ENCODE measurements at places on chromosomes 16 and 17.

DNA sequence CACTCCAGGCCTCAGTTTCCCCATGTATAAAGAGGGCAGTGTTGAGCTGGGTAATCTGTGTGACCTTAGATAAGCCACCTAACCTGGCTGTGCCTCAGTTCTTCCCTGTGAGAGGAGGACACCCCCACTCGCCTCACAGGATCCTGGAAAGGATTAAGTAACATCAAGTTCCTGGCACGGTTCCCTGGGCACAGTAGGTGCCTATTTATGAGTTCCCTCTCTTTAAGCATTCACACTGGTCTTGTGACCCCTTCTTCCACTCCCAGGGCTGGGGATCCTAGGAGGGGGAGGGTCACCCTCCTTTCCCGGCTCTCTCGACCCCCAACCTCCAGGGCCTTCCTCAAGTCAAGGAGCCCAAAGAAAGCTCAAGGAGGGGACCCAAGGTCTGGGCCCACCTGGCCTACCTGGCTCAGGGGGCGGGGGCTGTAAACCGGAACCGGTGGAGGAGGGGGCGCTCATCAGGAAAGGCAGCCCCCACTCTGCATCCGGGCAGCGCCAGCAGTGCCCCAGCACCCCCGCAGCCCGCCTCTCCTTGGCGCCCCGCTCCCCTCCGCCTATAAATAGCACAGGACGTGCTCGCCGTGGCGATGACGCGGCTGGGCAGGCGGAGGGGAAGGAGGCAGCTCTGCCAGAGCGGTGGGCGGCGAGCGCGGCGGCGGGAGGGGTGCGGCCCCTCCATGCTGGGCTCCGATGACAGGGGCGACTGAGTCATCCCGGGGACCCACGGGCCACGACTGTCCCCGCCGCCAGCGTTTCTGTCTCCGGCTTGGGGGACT lies 9.4 kb downstream of the RPL19 start:
- DNase-seq: peak; percentile 35

- DNase-seq: no peak
These were observed 25.7 kb upstream of the TOX3 start for GRCh38 chr16:52572656-52573055.

DNA sequence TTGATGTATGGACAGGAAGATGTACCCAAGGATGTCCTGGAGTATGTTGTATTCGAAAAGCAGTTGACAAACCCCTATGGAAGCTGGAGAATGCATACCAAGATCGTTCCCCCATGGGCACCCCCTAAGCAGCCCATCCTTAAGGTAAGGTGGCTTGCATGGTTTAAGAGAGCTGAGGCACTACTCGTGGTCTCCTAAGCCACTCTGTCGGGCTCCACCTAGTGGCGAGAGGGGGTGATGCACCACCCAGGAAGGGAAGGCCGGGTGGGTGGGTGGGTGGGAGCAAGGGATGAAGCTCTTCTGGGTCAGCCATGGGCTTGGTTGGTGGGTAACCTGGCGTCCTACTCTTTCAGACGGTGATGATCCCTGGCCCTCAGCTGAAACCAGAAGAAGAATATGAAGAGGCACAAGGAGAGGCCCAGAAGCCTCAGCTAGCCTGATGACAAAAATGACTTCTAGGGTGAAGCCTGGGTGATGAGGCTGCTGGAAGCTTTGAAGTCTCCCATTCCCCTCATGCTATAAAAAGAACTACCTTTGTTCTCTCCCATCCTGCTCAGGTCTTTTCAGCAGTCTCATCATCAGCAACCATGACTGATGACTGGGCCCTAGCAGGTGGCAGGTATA lies 21.5 kb downstream of the GPR179 start:
- DNase-seq: no peak

- DNase-seq: peak; percentile 49
These were observed 113.5 kb upstream of the MED13 start for GRCh38 chr17:62178579-62178978.

GRCh38 chr16:10957771-10958482 lies 13.6 kb downstream of the CLEC16A start:
- DNase-seq: no peak

DNA sequence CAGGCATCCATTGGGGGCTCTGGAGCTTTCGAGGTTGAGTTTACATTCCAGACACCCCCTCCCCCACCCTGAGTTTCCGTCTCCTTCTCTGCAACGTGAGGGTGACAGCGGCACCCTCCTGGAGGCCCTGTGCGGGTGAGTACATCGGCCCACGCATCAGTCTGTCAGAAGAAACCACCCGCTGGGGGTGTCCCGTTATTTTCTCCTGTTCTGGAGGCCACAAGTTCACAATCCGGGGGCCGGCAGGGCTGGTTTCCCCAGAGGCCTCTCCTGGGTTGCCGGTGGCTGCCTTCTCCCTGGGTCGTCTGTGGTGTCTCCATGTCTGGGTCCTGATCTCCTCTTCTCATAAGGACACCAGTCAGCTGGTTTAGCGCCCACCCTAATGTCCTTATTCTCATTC lies 35.7 kb downstream of the GSE1 start:
- no peak for DNase-seq

- no peak for DNase-seq
These were observed 1.2 kb downstream of the RPS15A start for GRCh38 chr16:18788828-18789514.

- no peak for DNase-seq
These were observed 15.5 kb downstream of the MSI2 start for GRCh38 chr17:57271821-57272220.

DNA sequence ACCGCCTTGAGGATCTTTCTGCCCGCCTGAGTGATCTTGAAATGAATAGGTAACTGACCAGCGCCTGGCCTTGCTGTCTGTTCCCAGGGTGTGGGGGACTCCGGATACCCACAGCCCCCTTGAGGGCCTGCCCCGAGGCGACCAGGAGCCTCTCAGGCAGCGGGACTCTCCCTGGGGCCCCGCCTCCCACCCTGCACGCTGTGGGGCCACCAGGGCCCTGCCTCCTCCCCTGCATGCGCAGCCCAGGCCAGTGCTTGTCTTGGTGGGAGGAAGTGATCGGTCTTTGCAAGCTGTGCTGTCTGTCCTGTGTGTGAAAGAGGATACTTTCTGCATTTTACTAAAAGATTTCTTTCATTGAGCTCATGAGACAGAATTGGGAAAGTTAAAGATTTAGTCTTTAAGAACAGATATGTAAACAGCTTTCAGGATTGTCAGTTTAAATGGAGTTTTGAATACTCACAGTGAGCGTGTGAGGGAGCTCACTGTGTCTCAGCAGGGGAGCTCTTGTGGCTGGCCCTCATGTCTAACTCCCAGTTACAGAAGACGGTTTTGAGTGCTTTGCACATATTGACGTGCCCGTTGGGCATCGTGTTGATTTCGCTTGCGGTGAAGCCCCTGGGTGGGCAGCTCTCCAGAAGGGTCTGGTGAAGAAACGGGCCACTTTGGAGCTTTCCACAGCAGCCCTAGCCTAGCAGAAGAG lies 36.1 kb upstream of the CAPN15 start:
- DNase-seq: no peak

- no peak for DNase-seq
These were observed 1.1 kb upstream of the TPPP3 start for GRCh38 chr16:67394155-67395104.

- no peak for DNase-seq
These were observed 7.9 kb upstream of the GSDMA start for GRCh38 chr17:39954876-39955275.

GRCh38 chr17:29835435-29836351 lies 94.3 kb downstream of the SSH2 start:
- DNase-seq: no peak

- DNase-seq: no peak
These were observed 4.5 kb upstream of the RMI2 start for GRCh38 chr16:11340710-11341109.

- DNase-seq: no peak
These were observed 7.3 kb upstream of the GFOD2 start for GRCh38 chr16:67726106-67727034.

- DNase-seq: peak; percentile 32
These were observed 692 bp upstream of the SOCS1 start for GRCh38 chr16:11256661-11257130.

- DNase-seq: no peak
These were observed 765 bp downstream of the MYO18A start for GRCh38 chr17:29179232-29180033.

- DNase-seq: no peak
These were observed 36.4 kb downstream of the SEC14L1 start for GRCh38 chr17:77177002-77177741.

GRCh38 chr16:66936462-66936861 lies 1.1 kb downstream of the CES2 start:
- DNase-seq: no peak
